ENCODE measurements at places on chromosomes 11 and 22.

DNA sequence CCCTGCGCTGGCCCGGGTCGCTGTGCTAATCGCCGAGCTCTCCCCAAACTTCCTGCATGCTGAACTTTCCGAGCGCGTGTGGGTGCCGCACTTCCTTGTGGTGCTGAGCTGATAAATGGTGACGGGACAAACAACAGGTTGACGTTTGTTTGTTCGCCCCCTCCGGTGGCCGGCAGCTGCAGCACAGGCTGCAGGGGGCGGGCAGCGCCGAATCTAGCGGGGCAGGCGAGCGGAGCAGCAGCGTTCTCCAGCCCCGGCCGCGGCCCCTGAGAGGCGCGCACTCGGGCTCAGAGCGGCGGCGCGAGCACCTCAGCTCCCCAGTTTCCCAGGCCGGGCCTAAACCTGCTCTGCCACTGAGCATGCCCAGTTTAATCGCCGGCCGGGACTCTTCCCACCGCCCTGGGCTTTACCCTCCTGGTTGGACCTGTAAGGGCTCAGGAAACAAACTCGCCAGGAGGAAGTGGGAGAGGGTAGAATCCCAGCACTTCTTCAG, at the start of gene PDGFD:
Gene PDGFD, minus strand, starts transcription at position 120 of the 493 bp plus-strand sequence.
- DNase-seq: peak; percentile 69

GRCh38 chr22:27919942-27920755, 1.1 kb upstream of the PITPNB start:
- DNase-seq: peak; percentile 48

DNA sequence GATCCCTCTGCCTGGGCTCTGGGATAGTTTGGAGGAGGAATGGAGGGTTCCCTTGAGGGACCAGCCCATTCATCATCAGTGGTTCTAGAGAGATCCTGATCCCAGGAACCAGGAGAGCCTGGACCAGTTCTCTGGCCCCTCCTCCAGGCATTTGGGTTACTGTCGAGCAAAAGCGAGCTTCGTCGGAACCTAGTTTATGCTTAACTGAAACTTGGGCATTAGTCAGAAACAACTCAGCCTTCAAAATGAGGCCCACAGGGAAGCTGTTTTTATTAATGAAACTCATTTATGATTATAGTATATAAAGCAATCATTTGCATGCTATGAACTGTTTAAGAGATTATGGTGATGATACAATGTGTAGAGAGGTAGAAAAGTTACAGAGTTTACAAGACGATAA, 61.4 kb downstream of the LIF start:
- no peak for DNase-seq

- DNase-seq: no peak
Observed at GRCh38 chr22:26918226-26918625, 260.8 kb downstream of the MIAT start.

- DNase-seq: no peak
Observed at GRCh38 chr11:58968251-58968711, 29.0 kb downstream of the GLYATL1 start.

- DNase-seq: no peak
Observed at GRCh38 chr22:36365020-36365411, 22.8 kb downstream of the MYH9 start.

DNA sequence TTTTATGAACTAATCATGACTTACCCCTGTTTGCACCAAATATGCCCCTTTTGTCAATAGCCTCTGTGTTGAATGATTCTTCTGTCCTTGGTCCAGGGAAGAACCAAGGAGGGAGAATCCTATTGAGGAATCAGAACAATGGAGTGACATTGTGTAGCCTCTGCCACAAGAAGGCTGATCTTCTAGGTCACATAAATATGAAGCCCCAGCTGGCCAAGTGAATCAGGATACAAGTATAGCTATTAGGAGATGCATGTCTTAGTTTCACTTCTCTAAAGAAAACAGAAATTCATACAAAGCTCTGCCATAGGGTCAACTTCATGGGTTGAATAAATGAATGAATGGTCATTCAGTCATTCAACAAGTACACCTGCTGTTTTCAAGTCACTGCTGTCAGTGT, 118.2 kb upstream of the BLID start:
- no peak for DNase-seq

GRCh38 chr11:100498780-100499179, 188.3 kb upstream of the ARHGAP42 start:
- DNase-seq: no peak

DNA sequence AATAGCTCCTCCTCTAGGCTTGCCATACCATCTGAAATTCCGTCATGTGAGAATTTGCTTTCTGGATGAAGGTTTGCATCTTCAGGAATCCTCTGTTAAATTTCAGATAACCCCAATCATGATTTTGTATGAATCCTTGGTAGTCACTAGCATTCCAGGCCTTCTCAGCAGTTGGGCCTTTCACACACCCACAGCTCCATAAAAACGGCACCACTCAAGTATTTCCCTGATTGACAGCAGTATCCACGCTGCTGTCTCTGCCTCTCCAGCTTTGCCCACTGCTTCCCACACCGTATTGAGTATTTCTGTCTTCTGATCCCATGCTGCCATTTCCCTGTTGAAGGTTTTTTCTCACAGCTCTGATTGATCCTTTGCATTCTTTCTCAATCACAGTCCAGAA, 208.7 kb upstream of the NCAM1 start:
- no peak for DNase-seq

DNA sequence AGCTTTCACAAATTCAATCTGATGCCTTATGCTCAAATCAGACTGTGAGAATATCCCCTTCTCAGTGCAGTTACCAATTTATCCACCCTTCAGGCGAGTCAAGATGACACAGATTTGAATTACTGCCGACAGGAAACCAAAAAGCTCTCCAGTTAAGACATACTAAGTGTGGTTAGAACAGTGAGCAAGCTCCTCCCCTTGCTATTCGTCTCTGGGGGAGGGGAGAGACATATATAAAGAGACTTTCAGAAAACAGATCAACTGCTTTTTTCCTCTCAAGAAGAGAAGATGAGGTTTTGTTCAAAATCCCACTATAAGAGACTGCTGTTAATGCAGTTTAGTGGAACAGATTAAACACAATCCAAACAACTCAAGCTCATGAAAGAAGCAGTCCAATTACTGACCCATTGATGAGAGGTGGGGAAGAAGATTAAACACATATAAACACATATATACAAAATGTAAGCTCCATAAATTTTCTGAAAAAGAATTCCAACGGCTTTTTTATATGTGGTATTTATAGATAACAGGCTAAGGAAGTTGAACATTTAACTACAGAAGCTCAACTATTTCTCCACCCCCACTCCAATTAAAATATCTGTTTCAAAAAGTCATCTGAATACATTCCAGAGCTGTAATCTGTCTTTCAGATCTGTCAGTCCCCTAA, 102.7 kb downstream of the MRTFA start:
- DNase-seq: no peak

DNA sequence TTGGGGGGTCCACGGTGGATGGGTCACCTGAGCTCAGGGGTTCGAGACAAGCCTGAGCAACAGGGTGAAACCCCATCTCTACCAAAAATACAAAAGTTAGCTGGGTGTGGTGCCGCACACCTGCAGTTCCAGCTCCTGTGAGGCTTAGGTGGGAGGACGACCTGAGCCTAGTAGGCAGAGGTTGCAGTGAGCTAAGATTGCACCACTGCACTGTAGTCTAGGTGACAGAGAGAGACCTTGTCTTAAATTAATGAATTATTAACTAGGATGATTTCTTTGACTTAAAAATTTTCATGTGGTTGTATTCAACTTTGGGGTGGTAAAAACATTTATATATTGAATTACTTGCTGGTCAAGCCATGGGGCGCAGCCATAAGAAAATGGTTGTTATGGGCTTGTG, 33.9 kb downstream of the CCDC83 start:
- no peak for DNase-seq

- no peak for DNase-seq
Observed at GRCh38 chr11:76159303-76159937, 46.9 kb downstream of the WNT11 start.

GRCh38 chr11:29328961-29329441, 687.8 kb downstream of the KCNA4 start:
- no peak for DNase-seq

DNA sequence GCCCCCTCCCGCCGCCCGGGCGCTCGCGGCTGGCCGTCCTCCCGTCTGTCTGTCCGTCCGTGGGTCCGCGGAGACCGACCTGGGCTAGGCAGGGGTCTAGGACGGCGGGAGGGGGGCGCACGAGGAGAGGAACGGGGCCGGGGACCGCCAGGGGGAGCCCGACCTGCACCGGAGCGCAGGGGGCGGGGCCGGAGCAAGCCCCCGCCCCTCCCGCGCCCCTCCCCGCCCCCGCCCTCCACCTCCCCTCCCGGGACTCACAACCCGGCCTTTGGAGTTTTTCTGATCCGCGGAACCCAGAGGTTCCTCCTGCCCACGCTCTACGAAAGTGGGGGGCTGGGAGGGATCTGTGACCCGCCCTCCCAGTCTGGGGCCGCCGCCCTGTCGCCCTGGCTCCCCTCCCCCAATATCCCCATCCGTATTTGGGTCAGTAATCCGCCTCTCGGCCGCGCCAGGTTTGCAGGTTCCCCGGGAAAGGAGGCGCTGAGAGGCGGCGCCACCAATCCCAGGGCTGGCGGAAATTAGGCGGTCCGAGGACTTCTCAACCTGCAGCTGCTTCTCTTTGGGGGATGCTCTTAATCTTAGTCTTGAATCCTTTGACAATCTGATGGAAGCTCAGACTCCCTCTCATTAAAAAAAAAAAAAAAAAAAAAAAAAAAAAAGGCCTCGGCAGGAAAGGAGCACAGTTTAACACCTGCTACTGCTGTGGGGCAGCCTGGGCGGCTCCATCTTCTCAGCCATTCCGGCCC, 925 bp upstream of the KCNJ11 start:
- peak; percentile 57 for DNase-seq

DNA sequence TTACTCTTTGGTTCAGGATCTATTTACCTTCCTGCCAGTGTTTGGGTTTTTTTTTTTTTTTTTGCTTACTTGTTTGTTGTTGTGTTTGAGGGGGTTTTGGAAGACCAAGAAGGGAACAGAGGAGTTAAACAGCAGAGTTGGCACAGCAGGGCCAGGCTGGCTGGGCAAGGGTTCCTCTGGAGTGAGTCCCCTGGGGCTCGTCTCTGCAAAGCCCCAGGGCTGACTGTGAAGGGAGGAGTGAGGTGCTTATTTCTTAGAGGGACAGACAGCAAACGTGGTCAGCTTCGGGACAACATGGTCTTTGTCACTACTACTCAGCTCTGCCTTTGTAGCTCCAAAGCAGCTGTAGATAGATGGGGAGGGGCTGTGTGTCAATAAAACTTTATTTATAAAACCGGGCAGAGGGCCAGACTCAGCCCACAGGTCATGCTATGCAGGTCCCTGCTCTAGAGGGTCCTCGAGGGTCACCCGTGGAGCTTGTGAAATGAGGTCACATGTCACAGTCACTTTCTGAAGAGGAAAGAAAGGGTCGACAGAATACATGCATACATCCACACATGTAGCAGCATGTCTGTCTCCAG, 1404.7 kb downstream of the BRD1 start:
- no peak for DNase-seq

- no peak for DNase-seq
Observed at GRCh38 chr11:70670676-70671034, 272.3 kb downstream of the CTTN start.

DNA sequence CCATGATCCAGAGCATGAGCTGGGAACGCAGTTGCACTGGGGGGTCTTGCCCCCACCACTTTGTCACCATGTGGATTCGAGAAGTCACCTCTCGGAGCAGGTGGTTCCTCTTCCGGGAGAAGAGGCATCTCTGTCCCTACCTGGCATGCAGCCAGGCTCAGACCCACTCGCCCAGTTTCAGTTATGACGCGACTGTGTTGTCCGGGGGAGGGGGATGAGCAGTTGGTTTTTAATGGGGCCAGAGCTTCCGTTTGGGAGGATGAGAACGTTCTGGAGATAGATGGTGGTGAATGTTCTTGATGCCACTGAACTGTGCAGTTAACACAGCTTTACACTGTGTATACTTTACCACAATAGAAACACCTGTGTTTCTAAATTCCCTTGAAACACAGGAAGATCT, 41.5 kb downstream of the DHCR7 start:
- DNase-seq: no peak

- DNase-seq: no peak
Observed at GRCh38 chr11:119691020-119691666, 37.9 kb downstream of the NECTIN1 start.

DNA sequence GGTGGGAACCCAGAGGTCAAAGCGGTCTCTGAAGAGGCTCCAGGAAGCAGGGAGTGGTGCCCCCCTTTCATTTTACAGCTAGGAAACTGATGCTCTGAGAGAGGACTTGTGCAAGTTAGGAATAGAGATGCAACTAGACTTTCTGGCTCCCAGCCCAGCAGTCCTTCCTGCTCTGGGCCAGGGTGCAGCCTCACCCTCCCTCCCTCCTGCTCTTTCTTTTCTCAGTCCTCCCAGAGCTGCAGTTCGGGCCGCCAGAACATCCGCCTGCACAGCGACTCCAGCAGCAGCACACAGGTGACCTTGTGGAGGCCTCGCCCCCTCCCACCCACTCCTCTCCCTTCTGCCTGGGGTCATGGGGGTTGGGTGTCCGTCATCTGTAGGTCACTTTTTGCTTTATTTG, 51.5 kb downstream of the LHFPL7 start:
- no peak for DNase-seq

DNA sequence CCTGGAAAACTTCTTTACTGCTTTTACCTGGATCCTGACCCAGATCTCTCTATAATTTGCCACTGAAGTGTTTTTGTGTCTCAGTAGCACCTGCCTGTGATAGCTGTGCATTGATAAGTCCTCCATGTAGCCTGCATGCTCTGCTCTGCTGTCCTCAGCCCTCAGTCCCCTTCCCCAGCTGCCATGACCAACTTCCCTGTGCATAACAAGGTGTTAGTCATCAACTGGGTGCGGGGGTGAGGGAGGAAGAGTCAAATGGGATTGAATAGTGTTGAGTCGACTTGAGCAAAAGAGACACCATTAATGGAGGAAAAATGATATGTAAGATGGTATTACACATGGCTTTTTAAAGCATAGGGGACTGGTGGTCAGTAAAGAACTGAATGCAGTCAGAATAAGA, 92.2 kb upstream of the PLET1 start:
- no peak for DNase-seq

DNA sequence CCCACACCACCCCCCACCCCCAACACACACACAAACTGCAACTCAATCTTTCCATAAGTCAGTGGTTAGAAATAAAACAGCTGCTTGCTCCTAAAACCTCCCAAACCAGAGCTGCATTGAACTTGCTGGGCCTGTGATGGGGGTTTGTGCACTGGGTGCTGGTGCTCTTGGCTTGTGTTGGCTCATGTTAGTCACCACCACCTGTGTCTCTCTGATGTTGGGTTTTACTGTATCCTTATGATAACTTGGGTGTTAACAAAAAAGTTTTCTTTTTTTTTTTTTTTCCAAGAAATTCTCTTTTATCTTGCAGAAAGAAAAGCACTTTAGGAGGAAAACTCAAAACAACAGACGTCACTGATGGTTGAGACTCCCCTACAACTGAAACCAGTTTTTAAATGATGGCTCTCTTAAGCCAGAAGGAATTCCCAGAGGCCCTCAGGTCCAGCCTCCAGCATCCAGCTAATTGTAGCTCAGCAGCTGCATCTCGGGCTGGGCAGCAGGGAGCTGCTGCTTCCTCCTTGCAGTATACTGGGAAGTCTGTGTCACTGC, 79.9 kb upstream of the DRD2 start:
- no peak for DNase-seq
